Psoas muscle (tissue), 8 donors: ENCODE measurements at places on chromosomes 16 and 17. TPM values are rescaled to one million over a fixed set of nuclear protein-coding genes. Genes with fewer than 3 reads are reported as not detected.

- no peak for DNase-seq
These were observed 13.7 kb downstream of the SLX4 start for GRCh38 chr16:3597676-3598075.

DNA sequence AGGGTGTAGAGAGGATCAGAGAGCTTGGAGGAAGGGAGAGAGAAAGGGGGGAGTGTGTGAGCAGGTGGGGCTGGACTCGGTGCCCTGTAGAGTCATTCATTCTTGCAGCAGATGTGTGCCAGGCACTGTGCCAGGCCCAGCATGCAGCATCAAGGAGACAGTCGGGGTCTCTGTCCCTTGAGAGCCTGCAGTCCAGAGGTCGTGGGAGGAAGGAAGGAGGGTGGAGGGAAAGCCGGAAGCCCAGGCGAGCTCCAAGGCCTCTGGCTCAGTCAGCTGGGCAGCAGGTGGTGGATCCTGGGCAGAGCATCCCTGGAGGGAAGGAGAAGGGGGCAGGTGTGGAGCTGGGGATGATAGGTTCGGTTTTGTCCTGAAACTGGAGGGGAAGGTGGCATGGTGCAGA lies 27.5 kb downstream of the EPN2 start:
- no peak for DNase-seq

Gene MYLK3
- polyA plus RNA-seq = 6.8 TPM

GRCh38 chr17:68777243-68777855 lies 176.2 kb upstream of the FAM20A start:
- DNase-seq = peak; percentile 53
